ENCODE measurements at places on chromosomes 2 and 18.

- DNase-seq = peak; percentile 89
These were observed 62.5 kb downstream of the CENPO start for GRCh38 chr2:24855726-24856125.

DNA sequence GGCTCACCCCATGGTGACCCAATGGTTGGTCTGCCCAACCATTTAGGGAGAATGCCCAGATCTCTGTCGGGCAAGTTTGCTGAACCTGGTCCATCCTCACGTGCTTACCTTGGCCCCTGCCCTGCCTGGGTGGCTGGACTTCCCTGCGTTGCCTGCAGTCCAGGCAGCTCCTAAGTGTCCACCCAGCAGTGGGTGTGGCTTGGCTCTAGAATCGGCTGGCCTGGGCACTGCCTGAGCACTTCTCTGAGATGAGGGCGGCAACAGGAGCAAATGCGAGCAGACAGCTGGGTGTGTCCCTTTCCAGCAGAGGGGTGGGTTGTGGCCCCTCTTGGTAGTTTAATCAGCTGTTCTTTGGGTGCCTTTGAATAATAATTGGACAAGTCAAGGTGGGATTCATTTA lies 11.3 kb downstream of the PCARE start:
- DNase-seq = no peak

- peak; percentile 12 for DNase-seq
These were observed 58.6 kb downstream of the KCNG2 start for GRCh38 chr18:79856119-79857007.

- peak; percentile 25 for DNase-seq
These were observed 7.1 kb upstream of the GRHL1 start for GRCh38 chr2:9944330-9944758.

DNA sequence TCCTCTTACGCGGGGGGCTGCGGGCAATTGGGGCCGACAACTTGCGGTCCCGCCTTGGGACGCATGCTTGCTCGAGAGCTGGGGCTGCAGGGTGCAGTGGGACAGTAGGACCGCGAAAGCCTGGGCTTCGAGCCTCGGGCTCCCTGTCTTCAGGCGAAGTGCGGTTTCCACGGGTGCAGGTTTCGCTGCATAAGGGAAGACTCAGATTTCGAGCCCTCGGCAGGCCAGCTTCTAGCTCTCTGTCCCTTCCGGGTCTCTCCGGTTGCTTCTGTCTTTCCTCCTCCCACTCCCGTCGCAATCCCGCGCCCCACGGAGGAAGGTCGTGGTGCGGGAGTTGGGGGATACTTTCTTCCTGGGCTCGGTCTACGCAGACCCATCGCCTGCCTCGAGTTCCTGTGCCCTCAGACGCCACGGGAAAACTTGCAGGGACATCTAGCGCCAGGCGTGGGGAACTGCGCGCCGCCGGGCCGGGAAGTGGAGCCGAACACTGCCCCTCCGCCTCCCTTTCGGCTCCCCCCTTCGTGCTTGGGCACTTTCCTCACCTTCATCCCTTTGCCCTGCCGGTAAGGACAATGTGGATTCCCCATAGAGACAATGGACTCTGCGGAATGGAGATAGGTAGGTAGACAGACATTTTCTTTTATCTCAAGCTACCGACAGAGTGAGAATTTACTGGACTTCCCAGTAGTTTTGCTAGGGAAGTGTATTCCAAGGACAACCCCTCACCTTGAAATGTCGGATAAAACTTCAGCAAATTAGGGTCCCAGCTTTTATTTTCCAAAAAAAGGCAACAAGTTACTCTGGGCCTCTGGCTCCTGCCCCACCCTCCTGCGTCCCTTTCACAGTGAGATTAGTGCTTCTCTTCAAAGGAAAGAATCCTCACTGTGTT lies 4.2 kb upstream of the HOXD13 start:
- peak; percentile 60 for DNase-seq

GRCh38 chr18:34660572-34660971 lies 49.5 kb upstream of the DTNA start:
- DNase-seq = no peak

GRCh38 chr2:134479696-134480330 lies 225.9 kb downstream of the MGAT5 start:
- DNase-seq = no peak

DNA sequence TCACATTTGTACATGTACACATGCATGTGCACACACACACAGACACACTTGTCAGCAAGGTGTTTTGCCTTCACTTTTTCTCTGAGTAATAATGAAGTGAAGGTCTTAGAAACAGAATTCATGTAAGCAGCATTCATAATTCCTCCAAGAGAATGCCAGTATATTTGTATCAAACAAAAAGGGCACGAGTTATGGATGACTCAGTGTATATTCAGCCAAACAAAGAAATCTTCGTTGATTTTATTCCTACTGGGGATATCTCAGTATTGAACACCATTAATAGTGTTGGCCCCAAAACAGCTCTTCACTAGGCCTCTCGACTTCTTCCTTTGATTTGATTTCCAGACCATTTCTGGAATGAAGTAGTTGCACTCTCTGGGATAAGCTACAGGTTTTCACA lies 125.3 kb downstream of the PIK3C3 start:
- no peak for DNase-seq

GRCh38 chr18:48919547-48919946 lies 31.2 kb downstream of the SMAD7 start:
- no peak for DNase-seq

DNA sequence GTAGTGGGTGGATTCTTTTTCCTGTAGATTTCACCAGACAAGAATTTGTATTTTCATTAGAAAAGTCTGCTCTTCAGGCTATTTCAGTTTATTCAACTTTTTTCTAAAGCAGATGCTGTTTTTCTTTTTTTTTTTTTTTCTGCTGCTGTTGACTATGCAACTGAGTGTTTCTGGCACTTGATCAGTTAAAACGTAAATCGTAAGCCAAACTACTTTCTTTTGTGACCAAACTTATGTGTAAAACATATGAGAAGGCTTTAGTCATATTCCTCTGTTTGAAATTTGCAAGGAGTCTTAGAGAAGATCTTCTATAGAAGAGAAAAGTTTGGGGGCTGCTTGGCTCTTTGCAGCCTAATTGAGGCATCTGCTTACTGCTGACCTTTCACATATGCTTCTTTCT lies 170.1 kb downstream of the PARD3B start:
- no peak for DNase-seq

DNA sequence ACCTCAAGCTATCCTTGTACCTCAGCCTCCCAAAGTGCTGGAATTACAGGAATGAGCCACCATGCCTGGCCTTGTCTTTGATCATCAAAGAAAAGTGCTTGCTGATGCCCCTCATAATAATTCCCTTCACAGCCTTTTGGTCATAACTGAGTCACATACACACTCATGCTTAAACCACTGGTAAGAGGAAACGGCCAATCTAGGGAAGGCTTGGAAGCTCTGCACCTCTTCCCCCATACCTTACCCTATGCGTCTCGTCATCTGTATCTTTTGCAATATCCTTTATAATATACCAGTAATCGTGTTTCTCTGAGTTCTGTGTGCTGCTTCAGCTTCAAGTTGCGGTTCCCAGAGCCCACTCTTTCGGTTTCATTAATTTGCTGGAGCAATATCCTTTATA lies 4.8 kb upstream of the RNF138 start:
- DNase-seq = peak; percentile 35

- DNase-seq = peak; percentile 62
These were observed 63.8 kb downstream of the TMEM237 start for GRCh38 chr2:201579536-201579935.

- no peak for DNase-seq
These were observed 188.7 kb downstream of the RTP5 start for GRCh38 chr2:242058116-242058680.

GRCh38 chr2:56729212-56729611 lies 545.4 kb downstream of the CCDC85A start:
- DNase-seq = peak; percentile 40

DNA sequence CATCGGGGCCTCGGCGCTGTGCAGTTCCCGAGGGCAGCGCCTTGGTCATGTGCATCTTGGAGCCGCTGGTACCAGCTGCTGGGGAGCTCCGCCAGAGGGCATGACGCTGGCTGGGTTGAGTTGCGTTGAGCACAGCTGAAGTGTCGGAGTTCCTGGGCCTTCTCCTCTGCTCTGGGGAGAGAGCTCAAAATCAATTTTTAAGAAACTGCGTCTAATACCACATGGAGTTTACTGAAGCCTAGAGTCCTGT lies 48.7 kb downstream of the GREB1 start:
- no peak for DNase-seq

DNA sequence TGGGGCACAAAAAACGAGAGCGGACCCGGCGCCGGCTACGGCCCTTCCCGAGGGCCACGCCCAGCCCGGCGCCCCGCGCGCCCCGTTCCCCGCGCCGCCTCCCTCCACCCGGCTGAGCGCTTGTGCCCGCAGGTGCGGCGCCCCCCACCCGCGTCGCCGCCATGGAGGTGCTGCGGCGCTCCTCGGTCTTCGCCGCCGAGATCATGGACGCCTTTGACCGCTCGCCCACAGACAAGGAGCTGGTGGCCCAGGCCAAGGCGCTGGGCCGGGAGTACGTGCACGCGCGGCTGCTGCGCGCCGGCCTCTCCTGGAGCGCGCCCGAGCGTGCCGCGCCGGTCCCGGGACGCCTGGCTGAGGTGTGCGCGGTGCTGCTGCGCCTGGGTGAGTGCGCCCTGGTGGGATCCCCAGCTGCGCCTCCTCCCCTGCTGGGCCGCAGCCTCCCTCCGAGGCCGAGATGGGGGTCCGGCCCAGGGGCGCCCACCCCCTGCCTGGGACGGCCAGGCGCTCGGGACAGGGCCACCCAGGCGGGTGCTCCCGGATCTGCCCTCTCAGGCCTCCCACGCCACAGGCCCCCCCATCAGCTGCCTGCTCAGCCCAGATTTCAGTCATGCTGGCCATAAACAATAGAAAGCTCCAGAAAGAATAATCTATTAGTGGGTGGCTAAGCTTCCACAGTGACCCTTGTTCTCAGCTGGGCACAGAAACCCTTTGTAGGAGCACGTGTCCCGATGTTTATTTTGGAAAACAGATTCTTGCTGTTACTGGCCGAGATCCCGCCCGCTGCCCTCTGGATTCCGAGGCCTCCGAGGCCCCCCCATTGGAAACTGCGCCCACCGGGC lies 997 bp downstream of the BOK start:
- peak; percentile 57 for DNase-seq

DNA sequence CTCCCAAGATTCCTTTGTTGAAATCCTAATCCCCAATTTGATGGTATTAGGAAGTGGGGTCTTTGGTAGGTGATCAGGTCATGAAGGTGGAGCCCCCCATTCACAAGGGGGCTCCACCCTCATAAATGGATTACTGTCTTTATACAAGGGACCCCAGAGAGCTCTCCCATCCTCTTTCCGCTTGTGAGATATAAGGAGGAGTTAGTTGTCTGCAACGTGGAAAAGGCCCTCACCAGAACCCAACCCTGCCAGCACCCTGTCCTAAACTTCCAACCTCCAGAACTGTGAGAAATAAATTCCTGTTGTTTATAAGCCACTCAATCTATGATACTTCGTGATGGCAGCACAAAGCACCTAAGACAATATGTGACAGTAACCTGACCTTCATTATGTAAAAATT lies 684.1 kb upstream of the HS6ST1 start:
- DNase-seq = no peak

DNA sequence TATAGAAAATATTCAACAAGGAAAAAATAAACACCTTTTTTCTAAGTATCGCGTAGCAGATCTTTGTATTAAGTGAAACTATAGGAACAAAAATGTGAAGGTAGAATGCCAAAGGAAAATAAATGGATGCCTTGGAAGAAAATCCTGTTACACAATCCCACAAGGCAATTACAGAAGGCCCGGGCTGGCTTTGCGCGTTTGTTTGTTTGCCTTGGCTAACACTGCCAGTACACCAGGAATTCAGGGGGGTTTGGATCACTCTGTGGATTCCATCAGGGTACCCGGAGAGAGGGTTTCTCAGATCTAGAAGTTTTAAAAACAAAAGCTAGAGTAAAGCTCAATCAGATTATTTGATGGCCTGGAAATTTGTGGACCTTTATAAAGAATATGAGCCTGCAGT lies 478.3 kb downstream of the FBXO15 start:
- peak; percentile 81 for DNase-seq

DNA sequence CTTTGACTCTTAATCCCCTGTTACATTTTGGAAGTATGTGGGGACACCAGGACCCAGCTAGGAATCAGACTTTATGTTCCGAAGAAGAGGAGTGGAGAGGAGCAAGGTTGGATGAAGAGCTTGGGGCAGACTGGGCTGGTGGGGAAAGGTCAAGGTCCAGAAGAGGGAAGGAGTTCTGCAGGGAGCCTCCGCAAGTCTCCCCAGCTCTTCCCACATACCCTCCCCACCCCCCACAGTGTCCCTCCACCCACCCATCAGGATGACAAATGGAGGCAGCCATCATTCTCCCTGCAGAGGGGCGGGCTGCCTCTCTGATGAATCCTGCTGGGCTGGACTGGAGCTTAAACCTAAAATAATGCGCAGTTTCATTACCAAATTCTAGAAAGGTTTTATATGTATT lies 77.2 kb downstream of the ACKR3 start:
- no peak for DNase-seq

DNA sequence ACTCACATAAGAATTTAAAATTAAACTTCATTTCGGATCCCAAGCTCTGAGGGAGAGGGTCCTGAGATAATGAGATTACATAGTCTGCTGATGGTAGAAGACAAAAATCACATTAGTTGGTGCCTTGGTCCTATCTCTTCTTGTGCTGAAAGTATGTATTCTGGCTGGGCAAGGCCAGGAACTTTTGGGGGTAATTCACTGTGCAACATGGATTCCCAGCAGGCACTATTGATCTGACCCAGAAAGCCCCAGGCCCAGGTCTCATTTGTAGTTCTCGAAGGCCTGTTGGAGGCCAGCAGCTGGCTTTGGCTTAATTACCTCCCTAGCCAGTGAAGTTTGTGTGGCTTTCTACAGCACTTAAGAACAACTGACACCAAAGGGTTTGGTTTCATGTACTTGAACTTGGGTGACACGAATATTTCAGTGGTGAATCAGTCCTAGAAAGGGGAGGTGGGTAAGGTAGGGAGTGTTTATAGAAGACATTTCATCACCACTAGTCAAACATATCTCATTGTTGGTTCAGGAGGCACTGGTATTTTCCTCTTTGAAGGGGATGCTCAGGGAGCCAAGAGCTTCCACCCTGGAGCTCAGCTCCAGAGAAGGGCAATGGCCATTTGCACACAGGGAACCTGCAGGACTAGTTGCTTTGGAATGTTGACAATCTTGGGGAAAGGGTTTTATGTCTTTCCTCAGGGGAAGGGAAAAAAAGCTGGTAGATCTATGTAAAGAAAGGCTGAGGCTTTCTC lies 217.8 kb downstream of the OSR1 start:
- DNase-seq = peak; percentile 97

DNA sequence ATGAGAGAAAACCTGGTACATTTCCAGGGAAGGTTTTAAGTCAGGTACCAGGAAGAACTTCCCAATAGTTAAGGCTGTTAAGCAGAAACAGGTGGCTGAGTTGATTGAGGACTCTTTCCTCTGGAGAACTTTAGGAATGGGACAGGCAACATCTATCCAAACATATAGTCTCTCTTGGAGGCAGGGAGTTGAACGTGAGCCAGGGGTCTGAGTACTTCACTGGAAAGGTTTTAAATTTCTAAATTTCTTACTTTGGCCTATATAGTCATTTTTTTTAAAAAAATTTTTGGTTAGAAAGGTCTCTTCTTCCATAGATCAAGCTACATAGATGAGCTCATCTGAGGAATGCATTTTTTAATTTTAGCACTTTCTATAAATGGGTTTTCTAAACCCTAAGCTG lies 261.4 kb upstream of the TCF4 start:
- no peak for DNase-seq

- peak; percentile 64 for DNase-seq
These were observed 697 bp downstream of the ITGA4 start for GRCh38 chr2:181457741-181458425.

GRCh38 chr18:79465392-79465991 lies 69.8 kb downstream of the NFATC1 start:
- no peak for DNase-seq

- no peak for DNase-seq
These were observed 5.1 kb downstream of the PSD4 start for GRCh38 chr2:113178891-113179290.

- DNase-seq = no peak
These were observed 24.3 kb downstream of the SMYD1 start for GRCh38 chr2:88091943-88092342.
